ENCODE measurements at places on chromosomes 12 and 14.

DNA sequence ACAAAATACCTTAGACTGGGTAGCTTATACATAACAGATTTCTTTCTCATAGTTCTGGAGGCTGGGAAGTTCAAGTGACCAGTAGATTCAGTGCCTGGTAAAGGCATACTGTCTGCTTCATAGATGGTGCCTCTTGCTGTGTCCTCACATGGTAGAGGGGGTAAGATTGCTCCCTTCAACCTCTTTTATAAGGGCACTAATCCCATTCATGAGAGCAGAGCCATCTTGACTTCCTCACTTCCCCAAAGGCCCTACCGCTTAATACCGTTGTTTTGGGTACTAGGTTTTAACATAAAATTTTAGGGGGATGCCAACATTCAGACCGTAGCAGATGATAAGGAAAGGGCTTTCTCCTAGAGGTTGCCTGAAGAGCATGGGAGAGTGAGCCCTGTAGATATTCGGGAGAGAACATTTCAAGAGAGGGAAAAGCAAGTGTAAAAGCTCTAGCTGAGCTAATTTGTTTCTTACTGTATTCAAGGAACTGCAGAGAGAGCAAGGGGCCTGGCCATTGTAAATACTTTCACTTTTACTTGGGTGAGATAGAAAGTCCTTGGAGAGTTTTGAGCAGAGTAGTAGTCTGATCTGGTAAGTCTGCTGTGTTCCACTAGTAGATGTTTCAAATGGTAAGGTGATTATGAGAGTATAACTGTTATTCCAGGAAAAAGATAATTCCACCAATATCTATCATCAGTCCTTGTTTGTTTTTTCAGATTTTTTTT is 27.3 kb downstream of the FRS2 start:
- DNase-seq: no peak

DNA sequence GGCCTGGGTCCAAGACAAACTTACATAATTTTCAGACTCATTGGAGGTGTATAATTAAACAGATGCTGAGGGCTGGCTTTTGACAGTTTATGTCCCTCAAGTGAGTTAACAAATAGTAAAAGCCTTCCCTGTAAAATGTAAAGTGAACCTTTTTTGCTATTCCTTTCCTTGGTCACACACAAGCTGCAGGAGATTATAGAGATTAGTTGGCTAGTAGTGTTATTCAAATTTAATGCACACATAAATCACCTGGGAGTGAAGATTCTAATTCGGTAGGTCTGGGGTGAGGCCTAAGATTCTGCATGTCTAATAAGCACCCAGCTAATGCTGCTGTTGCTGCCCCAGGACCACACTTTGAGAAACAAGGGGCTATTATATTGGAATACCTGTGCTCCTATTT is 206.2 kb upstream of the SSTR1 start:
- no peak for DNase-seq

- no peak for DNase-seq
Measured at GRCh38 chr12:122043476-122043875, 21.8 kb downstream of the BCL7A start.

DNA sequence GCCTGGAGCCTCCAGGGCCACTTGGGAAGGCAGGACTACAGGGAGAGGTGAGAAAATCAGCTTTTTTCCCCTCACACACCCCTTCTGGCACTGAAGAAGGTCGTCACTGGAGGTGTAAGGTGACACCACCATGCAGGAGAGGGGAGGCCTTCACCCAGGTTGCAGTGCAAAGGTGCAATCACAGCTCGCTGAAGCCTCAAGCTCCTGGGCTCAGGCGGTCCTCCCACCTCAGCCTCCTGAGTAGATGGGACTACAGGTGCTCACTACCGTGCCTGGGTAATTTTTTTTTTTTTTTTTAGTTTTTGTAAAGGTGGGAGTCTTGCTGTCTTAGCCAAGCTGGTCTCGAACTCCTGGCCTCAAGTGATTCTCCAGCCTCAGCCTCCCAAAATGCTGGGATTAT is 93.6 kb downstream of the TNFAIP2 start:
- no peak for DNase-seq

- DNase-seq: no peak
Measured at GRCh38 chr12:93360688-93361087, 17.0 kb upstream of the NUDT4 start.

- DNase-seq: no peak
Measured at GRCh38 chr14:37708481-37708880, 113.1 kb downstream of the TTC6 start.

GRCh38 chr12:109446869-109447268 is 30.2 kb downstream of the KCTD10 start:
- DNase-seq: no peak

DNA sequence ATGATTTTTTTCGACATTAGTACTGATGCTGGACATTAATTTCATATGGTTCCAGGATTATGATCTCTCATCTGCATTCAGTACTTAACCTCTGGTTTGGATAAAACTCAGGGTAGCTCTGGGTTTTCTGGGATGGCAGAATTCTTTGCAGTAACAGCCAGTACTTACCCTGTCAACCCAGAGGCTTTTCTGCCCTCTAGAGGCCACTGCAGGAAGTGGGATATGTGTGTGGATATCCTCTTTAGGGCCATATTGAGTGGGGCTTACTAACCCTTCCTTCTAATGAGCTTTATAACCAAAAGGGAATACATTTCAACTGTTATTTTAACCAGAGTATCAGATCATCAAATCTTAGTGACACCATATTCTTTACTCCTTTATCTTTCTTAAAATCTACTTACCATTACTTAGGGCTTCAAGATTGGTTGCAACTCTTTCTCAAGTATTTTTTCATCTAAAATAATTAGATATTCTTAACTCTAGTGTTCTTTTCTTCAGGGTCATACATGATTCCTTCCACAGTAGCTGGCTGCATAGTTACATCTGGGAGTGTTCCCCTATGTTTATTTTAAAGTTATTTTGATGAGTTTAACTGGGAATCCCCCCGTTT is 488.0 kb upstream of the STXBP6 start:
- peak; percentile 53 for DNase-seq

- no peak for DNase-seq
Measured at GRCh38 chr12:5768581-5769196, 176.4 kb downstream of the ANO2 start.

DNA sequence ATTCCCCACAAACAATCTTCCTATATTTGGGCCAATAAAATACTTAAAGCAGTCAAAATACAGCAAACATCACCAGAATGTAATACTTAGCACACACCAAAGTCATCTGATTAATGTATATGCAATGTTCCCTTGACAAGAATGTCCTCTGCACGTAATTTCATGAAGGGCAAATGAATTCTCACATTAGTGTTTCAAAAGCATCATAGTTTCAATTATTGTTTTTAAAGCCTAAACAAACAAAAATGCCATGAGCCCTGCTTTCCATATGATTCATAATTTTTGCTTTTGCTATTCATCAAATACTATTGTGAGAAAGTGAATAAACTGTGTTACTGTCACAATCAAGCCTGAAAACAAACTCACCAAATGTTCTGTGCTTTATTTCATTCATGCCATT is 156.0 kb downstream of the EPS8 start:
- no peak for DNase-seq

GRCh38 chr12:63941166-63941800 is 96.8 kb downstream of the SRGAP1 start:
- no peak for DNase-seq

DNA sequence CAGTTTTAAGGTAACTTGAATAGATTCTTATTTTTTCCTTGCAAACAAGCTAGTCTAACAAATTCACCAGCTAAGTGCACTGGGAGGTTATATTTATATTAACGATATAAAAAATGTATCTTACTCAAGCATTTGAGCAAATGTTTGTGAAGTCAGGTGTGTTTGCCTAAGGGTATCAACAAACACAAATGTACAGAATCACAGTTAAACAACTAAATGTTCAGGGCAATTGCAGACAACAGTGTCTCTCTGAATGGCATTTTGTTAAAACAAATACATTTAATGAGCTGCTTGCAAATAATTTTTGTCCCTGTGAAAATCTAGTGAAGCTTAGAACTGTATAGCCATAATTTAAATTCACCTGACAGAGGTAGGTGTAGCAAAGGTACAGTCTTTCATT is 28.2 kb upstream of the FLRT2 start:
- no peak for DNase-seq

GRCh38 chr12:42935756-42936155 is 346.2 kb upstream of the PRICKLE1 start:
- DNase-seq: peak; percentile 26

DNA sequence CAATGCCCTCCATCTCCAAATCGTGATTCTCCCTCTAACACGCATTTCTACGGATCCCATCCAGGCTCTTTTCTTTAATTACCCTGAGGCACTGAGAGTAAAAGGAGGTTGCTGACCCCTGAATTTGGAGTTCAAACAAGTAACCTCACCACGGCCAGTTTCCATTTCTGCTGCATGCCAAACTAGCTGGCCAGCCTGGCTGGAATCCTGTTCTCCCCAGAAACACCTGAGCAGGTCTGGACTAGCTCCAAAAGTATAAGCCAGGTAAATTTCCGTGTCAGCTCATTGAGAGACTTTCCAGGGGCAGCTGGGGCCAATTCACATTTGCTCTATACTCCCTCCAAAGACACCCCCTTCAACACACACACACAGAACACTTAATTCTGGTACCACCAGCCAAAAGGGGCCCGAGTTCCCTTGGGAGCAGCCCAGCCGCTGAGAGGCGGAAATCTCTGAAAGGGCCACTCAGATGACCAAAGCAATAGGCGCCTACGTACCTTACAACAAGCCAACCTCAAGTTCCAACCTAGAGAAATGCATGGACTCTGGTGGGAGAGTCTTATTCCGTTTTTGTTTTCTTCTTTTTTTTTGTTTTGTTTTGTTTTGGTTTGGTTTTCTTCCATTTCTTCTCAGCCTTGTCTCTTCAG is 131.4 kb downstream of the NDUFA12 start:
- no peak for DNase-seq

DNA sequence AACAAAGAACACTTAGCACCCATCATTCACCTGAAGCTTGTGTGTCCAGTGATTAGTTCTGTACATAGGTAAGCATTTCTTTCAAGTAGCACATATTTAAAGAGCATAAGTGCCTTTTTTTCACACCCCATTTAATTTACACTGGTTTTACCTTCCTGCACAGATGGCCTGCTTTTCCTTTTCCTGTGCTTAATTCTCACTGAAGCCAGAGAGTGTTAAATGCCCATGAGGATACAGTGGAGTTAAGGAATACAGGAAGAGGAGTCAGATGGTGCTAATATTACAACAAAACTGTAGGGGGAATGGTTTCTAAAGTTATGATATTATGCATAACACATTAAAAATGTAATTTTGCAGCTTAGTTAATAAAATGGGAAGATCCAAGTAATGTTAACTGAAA is 31.0 kb upstream of the SLC38A1 start:
- DNase-seq: no peak

DNA sequence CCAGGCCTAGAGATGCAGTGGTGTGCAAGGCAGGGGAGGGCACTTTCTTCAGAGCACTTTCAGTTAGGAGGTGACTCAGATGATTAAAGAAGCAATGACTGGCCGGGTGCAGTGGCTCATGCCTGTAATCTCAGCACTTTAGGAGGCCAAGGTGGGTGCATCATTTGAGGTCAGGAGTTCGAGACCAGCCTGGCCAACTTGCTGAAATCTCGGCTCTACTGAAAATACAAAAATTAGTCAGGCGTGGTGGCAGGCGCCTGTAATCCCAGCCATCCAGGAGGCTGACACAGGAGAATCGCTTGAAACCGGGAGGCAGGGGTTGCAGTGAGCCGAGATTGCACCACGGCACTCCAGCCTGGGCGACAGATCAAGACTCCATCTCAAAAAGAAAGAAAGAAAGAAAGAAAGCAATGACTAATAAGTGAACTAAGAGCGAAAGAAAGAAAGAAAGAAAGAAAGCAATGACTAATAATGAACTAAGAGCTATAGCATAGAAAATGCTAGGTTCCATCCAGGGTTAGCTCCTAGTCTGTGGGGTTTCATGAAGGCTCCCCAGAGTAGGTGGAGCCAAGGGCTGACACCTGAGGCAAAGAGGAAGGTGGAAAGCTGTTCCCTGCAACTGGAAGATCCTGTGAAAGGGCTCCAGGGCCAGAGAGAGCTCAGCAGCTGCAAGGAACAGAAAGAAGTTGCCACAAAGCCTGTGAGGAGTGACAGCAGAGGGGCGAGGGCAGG is 334.5 kb downstream of the CACNA1C start:
- no peak for DNase-seq

DNA sequence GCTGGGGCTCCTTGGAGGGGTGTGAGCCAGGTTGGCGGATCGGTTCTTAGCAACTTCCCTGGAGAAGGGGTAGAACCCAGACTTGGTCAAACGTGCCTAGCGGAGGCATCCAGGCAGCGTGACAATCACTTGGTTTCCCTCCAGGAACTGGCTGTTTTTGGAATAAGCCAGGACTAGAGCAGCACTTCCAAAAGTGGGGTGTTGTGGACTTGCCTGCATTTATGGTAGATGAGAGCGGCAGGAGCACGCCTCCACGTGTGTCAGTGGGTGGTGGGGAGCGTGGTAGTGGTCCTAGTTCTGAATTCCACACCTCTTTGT is 2.8 kb downstream of the PRMT8 start:
- DNase-seq: no peak

DNA sequence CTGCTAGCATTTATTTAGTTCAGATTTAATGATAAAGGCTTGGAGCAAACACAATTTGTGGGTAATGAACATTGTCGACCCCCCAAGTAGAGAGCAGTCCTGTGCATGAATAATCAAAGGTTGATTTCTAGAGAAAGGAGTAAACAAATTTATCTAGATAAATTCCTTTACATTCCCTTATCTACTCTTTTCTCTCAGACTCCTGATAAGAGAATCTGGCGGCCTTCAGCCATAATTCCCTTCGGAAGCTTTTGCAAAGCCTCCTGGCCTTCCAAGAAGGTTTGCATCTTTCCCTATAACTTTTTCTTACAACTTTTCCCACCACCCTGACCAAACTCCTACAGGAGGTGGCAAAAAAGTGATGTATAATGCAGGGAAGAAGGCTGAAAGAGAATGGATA is 42.1 kb downstream of the TMTC3 start:
- DNase-seq: no peak

DNA sequence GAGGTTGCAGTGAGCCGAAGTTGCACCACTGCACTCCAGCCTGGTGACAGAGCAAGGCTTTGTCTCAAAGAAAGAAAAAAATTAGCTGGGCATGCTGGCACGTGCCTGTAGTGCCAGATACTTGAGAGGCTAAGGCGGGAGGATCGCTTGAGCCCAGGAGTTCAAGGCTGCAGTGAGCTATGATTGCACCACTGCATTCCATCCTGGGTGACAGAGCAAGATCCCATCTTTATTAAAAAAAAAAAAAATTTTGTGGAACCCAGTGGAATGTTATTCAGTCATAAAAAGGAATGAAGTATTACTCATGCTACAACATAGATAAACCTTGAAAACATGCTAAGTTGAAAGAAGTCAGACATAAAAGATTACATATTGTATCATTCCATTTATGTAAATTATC is 8.3 kb upstream of the ERBB3 start:
- DNase-seq: no peak

DNA sequence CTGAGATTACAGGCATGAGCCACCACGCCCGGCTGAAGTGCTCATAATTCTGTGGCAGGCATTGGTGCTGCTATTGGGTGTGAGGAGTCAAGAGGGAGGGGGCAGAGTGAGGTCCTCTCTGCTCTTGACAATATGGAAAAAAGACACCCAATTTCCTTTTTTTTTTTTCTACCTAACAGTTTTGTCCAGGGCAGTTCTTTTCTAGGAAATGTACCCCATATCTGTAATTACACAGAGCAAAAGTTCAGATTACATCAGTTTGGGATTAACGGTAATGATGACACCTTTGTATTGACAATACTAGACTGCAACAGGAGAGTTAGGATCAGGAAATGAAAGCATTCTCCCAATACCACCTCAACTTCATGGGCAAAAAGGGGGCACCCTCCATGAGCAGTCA is 36.3 kb downstream of the IGF1 start:
- DNase-seq: no peak
